ENCODE measurements at places on chromosomes 5 and 9. TPM values are rescaled to one million over a fixed set of nuclear protein-coding genes. Genes with fewer than 3 reads are reported as not detected.
A peak's percentile ranks its signal among the peaks of the same experiment; 100 is the strongest.

The CYSRT1 gene
- 0.27 TPM for total RNA-seq

The FSD1L gene
- total RNA-seq: 1.6 TPM

The ARSK gene
- 3.8 TPM for total RNA-seq

The SH3RF2 gene
- under 0.01 TPM for total RNA-seq

The TCF7 gene
- 0.81 TPM for total RNA-seq

The DDX4 gene
- not detected for total RNA-seq

The COL5A1 gene
- 10.5 TPM for total RNA-seq

The JAKMIP2 gene
- total RNA-seq: 8.6 TPM

GRCh38 chr5:90932052-90932699 lies 373.6 kb downstream of the ADGRV1 start:
- peak; percentile 38 for DNase-seq

- peak; percentile 5 for DNase-seq
These were observed 219.6 kb downstream of the CTNND2 start for GRCh38 chr5:11684607-11685006.

GRCh38 chr9:96615411-96615810 lies 4.2 kb downstream of the CDC14B start:
- DNase-seq: no peak

- DNase-seq: no peak
These were observed 123.1 kb downstream of the PAPPA start for GRCh38 chr9:116276651-116277121.

GRCh38 chr5:115842952-115843351 lies 1.2 kb downstream of the AP3S1 start:
- DNase-seq: no peak

GRCh38 chr9:134811673-134812342 lies 68.8 kb upstream of the FCN2 start:
- DNase-seq: no peak

DNA sequence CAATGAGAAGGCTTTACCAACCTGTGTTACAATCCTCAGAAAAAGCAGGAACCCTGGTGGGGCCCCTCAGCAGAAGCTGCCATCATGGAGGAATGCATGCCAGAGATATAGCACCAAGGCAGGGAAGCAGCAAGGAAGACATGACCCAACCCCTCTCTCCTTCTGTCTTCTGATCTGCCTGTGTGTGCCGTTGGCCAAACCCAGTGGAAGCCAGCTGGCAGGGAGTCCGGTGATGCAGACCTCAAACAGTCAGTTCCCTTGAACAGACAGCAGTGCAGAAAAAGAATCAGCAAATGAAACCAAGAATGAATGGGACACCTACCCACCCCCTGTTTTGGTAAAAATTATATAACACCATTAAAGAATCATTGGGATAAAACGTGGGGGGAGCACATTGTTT lies 234.2 kb downstream of the ZNF608 start:
- no peak for DNase-seq

DNA sequence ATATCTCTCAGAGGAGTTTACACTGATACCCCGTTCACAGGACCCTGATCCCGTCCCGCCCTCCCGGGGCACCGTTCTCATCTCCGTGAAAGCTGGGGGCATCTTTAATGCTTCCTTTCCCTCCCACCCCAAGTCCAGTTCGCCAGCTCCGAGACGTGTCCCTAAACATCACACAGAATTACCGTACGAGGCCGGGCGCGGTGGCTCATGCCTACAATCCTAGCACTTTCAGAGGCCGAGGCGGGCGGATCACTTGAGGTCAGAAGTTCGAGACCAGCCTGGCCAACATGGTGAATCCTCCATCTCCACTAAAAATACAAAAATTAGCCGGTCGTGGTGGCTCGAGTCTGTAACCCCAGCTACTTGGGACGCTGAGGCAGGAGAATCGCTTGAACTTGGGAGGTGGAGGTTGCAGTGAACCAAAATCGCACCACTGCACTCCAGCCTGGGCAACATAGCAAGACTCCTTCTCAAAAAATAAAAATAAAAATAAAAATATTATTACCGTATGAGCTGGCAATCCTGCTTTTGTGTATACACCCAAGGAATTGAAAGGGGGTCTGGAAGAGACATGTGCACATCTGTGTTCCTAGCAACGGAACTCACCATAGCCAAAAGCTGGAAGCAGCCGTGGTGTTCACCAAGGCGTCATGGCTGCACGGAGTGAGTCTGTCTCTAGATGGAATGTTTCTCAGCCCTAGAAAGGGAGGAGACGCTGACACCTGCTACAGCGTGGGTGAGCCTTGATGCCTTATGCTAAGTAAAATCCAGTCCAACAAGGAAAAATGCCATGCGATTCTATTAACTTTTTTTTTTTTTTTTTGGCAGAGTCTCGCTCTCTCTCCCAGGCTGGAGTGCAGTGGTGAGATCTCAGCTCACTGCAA lies 1.2 kb upstream of the ABO start:
- no peak for DNase-seq

DNA sequence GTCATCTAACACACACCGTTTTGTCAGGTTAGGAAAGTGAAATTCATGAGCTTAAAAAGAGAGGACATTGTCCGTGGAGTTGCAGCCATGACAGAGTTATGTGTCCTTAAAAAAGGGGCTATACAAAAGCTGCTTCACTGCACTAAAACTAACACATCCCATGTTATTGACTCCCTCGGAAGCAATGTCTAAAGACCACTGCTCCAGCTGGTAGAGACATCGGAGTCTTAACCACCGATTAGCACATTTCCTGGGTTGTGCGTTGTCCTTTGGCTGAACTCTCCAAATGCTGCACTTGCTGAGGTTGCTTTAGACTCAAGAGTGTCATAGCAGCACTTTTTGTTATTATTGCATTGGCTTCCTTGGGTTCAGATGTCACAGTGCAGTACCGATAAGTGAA lies 128.3 kb upstream of the C9orf72 start:
- peak; percentile 32 for DNase-seq

All from hematopoietic multipotent progenitor cell (in vitro differentiated cells).